Activated CD4-positive, alpha-beta T cell treated with anti-CD3 and anti-CD28 coated beads for 1 hour (primary cell): ENCODE measurements at places on chromosomes 4 and X.

- DNase-seq, result no peak
Observed at GRCh38 chrX:132853040-132853439, 105.4 kb downstream of the HS6ST2 start.

GRCh38 chrX:15170927-15171326 is 99.0 kb downstream of the ASB9 start:
- DNase-seq, result no peak

DNA sequence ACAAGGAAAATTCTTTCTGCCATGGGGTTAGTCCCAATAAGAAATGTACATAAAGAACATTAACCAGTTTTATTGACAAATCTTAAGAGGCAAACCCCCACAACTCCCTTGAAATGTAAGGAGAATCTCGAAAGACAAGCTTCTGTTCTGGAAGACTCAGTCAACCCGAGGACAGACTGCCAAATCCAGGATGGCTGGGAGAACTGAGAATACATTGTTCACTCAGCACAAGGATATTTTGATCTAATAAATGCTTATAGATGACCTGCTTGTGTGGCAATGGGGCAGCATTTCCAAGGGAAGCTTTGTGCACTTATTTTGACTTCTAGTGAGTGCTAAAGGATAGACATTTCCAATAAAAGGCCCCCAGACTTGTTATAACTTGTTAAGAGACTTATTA is 280.4 kb downstream of the DHX15 start:
- no peak for DNase-seq

DNA sequence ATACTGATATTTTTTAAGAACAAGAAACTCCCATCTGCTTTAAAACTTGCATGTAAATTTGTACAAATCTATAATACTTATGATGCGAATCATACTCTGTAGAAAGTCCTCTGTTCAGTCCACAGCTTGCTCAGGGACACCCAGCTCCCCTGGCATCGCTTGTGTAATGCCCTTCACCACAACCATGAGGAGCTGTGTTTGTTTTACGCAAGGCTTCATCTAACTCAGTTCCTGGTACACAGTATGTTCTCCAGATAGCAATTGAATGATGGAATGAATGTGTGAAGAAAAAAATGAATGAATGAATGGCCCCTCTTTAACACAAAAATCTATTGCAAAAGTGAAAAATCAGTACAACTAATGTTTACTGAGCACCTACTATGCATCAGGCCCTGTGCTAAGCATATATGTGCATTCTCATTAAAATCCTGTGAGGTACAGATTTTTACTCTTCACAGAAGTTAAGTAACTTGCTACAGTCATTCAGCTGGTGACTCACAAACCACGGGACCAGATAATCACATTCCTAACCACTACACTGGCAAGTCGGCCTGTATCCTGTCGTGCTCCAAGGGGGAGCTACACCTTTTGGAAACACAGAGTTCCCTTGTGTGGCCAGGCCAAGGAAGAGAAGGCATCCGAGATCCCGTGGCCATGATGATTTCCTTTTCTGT is 58.7 kb upstream of the KDR start:
- no peak for DNase-seq

DNA sequence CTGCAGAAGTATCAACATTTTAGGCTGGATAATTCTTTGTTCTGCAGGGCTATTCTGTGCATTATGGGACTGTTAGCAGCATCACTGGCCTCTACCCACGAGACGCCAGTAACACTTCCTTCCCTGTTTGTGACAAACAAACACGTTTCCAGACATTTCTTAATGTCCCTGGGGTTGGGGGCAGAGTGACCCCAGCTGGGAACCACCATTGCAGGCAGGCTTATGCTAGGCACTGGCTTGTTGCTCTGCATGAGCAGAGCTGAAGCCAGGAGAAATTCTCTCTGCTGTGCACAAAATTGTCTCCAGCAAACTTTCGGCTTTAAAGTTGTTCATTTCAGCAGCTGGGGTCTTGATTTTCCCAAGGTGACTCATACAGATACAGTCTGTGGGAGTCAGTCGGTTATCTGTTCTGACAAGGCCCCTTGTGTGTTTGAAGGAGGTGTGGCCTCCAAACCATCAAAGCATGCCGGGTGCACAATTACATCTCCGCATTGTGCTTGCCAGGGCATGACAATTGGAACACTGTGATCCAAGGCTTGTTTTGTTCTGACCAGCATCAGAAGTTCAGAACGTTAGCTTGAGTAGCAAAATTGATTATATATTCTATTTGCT is 156.4 kb upstream of the BOD1L1 start:
- DNase-seq, result no peak
